ENCODE measurements at places on chromosomes 2 and 18.

GRCh38 chr18:23101861-23102432, 33.3 kb upstream of the CABLES1 start:
- no peak for DNase-seq

GRCh38 chr2:142926445-142926844, 49.0 kb downstream of the KYNU start:
- DNase-seq, result no peak

DNA sequence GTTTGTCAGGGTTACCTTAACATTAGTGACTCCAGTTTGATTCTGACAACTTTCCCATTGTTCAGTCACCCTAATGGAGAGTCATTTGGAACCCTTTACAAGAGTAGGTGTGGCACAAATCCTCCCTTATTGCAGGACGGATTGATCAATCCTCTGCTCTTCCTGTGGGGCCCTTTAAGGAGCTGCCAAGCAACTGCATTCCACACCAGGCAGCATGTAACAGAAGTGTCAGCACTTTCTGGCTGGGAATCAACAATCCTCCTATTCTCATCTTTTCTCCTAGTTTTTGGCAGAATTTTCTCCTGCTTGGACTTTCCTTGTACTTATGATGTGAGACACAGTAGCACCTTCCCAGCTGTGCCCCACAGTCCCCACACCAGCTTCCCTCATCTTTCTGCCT, 177.8 kb downstream of the ST6GAL2 start:
- DNase-seq, result no peak

DNA sequence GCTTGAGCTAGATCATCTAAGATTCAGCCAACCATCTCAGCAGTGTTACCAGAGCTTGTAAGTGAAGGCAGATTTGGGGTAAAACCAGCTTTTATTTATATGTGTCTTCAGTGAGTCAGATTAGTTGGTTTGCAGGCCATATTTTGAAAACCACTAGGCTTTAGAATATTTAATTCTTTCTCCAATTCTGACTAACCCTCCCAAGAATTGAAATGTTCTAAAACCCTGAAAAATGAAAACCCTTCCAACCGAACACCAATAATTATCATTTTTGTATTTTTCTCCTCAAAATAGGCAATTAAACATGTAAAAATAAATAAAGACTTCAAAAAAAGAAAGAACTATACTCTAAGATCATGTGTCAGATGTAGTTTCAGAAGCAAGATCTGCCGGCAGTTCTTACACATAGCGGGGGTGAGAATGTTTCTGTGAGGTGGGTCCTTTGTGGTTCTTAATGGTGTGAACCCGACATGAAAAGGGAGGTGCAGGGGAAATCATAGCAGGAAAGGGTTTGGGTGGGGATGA, 14.2 kb downstream of the PLEK start:
- no peak for DNase-seq

DNA sequence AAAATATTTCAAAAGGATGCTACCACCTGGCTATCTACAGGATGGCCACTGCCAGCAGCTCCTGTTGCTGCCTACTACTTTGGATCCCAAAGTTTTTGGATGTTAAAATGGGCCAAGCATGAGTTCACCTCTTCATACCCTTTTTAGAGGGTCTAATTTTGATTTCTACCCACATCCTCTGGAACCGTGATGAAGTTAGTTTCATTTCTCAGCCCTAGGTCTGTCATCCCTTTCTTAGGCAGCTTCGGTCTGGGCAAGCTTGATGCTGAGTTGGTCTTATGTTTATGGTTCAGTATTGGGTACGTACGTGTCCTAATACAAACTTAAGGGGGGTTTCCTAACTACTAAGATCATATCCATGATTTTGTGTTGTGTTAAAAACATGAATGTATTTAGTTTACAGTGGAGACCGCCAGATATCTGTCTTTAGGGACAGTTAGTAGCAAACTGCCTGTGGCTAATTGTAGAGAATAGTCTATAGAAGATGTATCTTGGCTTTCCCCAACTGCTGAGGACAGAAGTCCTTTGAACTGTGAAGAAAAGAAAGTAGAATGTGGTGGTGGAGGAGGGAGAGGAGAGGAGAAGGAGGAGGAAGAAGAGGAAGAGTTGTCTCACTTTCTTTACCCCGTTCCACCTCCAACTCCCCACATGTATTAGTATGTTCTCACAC, 184.9 kb downstream of the UBE2E3 start:
- no peak for DNase-seq

DNA sequence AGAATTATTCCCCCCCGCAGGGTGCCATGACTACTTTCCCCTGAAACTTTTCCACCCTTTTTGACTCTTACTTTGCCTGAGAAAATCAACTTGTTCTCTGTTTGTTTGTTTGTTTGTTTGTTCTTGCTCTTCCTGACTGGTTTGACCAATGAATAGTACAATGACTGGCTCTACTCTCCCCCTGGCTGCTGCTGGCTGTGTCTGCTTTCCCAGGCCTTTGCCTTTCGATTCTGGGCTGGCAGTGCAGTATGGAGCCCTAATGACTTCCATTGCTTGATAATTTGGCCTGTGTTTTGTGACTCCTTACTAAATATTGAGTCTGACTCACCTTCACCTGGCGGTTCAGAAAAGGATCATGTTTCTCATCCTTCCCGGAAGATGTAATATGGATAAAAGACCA, 241.1 kb downstream of the TMEM182 start:
- no peak for DNase-seq

DNA sequence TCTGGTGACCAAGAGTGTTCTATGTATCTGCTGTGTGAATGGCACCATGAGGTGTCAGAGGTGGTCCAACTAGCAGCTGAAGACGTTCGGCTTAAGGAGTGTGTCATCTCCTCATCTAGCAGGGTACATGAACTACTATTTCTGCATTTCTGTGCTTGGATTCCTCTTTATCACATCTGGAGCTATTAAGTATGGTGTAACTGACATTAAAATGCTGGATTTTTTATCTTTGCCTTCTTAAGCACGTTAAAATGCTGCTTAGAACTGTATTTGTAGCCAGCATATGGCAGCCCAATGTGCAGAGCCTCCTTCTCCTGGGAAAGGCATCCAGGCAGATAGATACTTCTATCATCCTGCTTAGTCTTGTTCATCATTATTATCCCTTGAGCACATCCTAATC, 409.3 kb upstream of the MMADHC start:
- DNase-seq, result no peak

DNA sequence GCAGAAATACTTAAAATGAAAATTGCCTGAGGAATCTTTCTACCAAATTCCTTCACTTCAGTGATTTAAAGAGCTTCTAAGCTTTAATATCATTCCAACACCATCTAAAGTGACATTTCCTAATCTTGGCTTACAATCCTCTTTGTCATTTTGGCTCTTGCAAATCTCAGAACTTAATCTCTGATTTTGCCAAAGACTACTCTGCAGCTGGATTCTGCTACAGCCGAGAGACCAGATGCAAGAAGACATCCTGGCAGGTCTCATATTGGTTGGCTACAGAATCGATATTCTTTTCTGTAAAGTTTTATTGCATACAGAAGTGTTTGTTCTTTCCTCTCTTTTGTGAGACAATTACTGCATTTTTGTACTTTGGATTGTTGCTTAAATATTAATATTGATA, 716.5 kb upstream of the LRATD1 start:
- DNase-seq, result no peak

DNA sequence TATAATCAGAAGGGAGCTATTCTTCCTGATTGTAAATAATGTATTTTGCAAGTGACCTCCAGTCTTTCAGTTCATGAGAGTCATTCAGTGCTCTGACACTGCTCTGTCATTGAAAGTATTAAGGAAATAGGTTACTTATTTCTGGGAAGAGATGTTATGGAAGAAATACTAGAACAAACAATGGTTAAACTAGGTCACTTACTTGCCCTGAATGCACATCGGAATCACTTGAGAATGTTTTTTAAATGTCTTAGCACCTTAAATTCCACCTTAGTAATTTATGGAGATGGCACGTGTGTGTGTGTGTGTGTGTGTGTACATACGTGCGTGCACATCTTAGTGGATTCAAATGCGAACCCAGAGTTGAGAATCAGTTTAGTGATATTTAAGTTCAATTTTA, 126.6 kb upstream of the KCNH7 start:
- DNase-seq, result no peak

DNA sequence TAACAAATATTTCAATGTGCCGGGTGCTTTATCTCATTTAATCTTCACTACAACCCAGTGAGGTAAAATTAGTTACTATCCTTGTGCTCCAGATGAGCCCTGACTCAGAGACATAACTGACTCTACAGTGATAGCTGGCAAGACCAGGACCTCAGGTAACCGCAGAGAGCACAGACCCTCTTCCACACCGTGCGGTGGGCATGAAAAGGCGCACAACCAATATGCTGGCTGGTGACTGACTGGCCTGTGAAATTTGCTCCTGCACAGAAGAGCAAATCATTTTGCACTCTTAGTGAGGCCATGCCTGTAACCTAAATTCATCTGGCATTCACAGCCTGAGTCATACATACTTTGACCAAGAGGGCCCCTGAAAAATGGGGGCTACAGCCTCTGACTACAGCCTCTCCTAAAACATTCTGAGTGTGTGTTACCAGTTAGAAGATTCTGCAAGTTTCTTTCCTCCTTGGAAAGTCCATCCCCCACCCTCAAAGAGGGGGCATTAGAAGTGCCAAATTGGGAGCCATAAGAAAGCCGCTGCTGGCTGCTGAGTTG, 22.4 kb upstream of the MSGN1 start:
- no peak for DNase-seq

DNA sequence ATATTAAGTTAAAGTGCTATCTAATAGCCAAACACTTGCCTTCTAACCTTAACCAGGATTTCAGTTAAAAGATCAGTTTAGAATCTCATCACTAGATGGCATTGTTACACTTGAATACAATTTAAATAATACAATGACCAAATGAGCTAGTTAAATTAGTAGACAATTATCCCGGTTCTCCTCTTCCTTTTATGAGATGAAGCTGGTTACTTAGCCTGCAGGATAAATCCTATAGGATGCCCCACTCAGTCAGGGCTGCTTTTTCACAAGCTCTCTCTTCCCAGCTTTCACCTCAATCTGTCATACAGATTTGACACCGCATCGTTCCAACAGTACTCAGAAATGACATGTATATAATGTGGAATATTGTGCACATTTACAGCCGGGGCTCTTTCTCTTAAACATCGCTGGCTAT, 678.8 kb downstream of the KCNJ3 start:
- peak; percentile 80 for DNase-seq

GRCh38 chr2:200662727-200663126, 76.9 kb downstream of the AOX1 start:
- DNase-seq, result no peak

DNA sequence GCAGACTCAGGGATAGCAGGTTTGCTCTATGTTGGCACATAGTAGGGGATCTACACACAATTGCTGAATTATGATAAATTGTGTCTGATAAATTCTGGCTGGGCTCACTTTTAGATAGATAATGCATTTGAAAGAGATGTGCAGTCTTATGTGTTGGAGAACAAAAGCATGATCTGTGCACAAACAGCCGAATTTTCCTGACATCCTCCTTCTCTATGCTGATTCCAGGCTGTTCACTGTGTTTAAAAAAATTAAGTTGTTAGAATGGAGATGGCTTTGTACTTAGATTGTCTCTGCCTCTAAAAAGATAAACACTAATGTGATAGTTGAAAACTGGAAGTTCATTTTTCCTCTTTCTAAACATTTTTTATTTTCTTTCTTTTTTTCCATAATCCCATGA, 2.1 kb downstream of the CERS6 start:
- peak; percentile 12 for DNase-seq

- no peak for DNase-seq
These were observed 95.7 kb downstream of the BCL2 start for GRCh38 chr18:63223837-63224236.

GRCh38 chr2:66535574-66536289, 100.8 kb downstream of the MEIS1 start:
- no peak for DNase-seq

- no peak for DNase-seq
These were observed 45.9 kb upstream of the ST6GAL2 start for GRCh38 chr2:106931717-106932335.

- DNase-seq, result no peak
These were observed 24.9 kb downstream of the MTCL1 start for GRCh38 chr18:8730080-8730827.

GRCh38 chr2:69138793-69139459, 125.9 kb downstream of the ANTXR1 start:
- DNase-seq, result no peak

DNA sequence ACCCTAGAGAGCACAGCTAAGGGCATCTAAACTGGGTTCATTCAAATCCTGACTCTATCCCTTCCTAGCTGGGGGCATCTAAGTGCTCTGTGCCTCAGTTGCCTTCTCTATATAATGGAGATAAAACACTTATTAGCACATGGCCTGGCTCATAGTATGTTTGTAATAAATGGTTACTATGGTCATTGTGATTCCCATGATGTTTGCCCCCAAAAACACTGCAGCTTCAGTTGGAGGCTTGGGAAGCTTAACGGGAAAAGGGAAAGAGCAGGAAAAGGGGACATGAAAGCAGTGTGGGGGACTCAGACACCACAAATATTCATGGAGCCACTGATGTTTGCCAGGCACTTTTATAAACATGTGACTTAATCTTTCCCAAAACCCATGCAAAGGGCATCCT, 118.1 kb downstream of the INHBB start:
- no peak for DNase-seq

All from eye (tissue), 1 donor.